ENCODE measurements at places on chromosomes 4 and X.

- no peak for DNase-seq
These were observed 60.2 kb upstream of the VCX3B start for GRCh38 chrX:8404471-8404870.

DNA sequence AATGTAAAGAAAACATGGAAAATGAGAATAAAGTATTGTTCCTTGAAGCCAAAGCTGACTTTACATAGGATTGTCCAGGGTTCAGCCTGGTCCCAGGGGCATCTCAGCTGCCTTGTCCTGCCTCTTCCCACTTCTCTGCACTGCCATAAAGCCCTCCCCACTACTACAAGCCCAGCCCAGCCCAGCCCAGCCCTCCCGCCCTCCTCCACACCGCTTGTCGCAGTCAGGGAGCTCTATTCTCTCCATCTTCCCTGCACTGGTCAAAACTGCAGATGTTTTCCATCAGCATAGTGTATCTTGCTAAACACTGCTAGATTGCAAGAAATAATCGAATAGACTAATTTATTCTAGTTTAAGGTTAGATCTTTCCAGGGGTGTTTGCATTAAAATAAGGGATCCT is 100.3 kb downstream of the TENM3 start:
- DNase-seq, result no peak

GRCh38 chr4:4564522-4564921 is 22.7 kb upstream of the STX18 start:
- no peak for DNase-seq

- DNase-seq, result peak; percentile 25
These were observed 383.0 kb upstream of the TENM3 start for GRCh38 chr4:181860157-181860556.

- no peak for DNase-seq
These were observed 356.1 kb upstream of the SLC7A11 start for GRCh38 chr4:138598226-138598625.

- DNase-seq, result no peak
These were observed 7.5 kb upstream of the LETM1 start for GRCh38 chr4:1863297-1864033.

DNA sequence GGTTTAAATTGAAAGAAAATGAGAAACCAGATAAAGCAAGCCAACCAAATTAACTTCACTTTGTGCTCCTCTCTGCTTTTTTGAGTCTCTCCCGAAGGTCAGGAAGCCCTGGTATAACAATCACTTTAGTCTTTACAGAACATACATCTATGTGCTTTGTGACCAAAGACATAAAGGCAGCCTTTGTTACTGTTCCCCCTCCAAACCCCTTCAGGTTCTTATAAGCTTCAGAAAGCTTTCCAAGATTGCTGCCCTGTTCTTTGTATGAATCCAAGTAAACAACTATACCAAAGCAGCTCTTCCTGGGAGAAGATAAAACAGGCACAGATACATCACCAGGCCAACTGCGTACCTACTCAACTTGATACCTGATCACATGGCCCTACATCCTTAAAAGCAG is 28.7 kb downstream of the RLIM start:
- DNase-seq, result no peak

DNA sequence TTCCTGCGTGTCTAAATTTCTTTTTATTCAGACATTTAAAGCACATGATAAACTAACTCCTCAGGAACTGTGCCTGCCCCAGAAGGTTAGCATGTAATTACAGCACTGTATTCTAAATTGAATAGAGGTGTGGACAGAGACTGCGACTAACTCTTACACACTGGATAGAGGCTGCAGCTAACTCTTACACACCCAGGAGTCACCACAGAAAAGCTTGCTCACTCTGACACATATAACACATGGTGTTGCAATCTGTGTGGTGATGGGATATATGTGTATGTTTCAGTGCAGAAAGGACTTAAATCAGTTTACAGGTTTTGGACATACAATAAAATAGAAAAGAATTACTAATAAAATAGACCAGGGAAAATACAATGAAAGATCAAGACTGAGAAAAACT is 41.5 kb downstream of the SMAD1 start:
- no peak for DNase-seq

DNA sequence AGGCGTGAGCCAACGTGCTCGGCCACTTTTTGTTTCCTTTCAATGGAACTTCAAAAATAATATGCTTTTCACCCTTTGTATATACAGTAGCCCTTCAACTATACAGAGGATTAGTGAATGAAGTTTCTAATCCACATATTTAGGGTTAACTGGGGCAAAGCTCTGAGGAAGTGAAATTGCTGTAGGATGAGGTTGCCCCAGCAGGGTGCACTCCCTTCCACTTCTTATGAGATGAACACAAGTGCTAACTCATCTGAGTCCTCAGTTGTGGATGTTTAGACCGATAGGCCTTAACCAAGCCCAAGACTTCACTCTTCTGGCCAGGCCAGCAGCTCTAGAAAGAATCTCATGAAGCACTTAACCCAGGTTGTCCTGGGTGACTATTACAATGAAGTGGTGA is 29.1 kb upstream of the CT55 start:
- DNase-seq, result no peak

- peak; percentile 60 for DNase-seq
These were observed 67.6 kb upstream of the MTNR1A start for GRCh38 chr4:186622788-186623464.

- DNase-seq, result no peak
These were observed 82.1 kb downstream of the PPP2R2C start for GRCh38 chr4:6390356-6390755.

- DNase-seq, result peak; percentile 74
These were observed 282.1 kb downstream of the BCOR start for GRCh38 chrX:39815631-39816030.
